ENCODE measurements at places on chromosomes 5 and 9.
A peak's percentile ranks its signal among the peaks of the same experiment; 100 is the strongest.

- DNase-seq, result no peak
Observed at GRCh38 chr5:61866930-61867329, 439.1 kb upstream of the KIF2A start.

DNA sequence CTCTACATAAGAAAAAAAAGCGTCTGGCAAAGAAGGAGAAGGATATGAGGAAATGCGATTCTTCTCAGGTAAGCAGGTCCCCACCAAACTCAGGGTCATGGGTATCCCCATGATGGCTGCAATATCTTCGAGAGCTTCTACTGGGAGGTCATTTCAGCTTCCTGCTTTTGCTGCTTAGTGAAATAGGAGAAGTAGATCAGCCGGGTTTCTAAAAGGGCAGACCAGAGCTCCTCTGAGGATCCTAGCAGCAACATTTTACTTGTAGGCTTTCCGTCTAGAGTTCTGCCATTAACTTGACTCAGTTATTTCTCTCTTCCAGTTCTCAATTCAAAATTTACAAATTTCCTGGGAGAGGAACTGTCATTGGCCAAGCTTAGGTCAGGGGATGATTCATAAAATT is 134.7 kb downstream of the DPYSL3 start:
- DNase-seq, result no peak

DNA sequence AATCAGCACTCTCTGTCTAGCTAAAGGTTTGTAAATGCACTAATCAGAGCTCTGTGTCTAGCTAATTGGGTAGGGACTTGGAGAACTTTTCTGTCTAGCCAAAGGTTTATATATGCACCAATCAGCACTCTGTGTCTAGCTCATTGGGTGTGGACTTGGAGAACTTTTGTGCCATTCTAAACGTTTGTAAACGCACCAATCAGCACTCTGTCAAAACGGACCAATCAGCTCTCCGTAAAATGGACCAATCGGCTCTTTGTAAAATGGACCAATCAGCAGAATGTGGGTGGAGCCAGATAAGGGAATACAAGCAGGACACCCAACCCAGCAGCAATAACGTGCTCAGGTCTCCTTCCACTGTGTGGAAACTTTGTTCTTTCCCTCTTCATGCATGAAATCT is 298.6 kb upstream of the PTPRD start:
- DNase-seq, result no peak

- no peak for DNase-seq
Observed at GRCh38 chr5:4532705-4533080, 607.4 kb upstream of the ADAMTS16 start.

GRCh38 chr5:52469420-52469819 is 318.3 kb upstream of the ITGA1 start:
- DNase-seq, result no peak

- DNase-seq, result no peak
Observed at GRCh38 chr9:106972082-106972481, 109.1 kb downstream of the ZNF462 start.

DNA sequence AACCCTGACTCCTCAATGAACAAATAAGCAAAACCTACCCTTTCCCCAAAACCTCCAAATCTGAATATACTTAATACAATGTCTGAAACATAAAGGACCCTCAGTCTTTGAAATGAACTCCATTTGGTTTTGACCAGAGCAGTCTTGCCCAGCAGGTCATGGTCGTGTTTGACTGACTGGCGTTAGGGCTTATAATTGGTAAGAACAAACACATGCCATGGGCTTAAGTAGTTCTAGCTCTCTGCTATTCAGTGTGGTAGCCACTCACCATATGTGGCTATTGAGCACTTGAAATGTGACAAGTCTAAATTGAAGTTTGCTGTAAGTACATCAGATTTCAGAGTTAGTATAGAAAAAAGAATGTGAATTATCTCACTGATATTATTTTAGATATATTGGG is 42.1 kb downstream of the LRRTM2 start:
- DNase-seq, result no peak

DNA sequence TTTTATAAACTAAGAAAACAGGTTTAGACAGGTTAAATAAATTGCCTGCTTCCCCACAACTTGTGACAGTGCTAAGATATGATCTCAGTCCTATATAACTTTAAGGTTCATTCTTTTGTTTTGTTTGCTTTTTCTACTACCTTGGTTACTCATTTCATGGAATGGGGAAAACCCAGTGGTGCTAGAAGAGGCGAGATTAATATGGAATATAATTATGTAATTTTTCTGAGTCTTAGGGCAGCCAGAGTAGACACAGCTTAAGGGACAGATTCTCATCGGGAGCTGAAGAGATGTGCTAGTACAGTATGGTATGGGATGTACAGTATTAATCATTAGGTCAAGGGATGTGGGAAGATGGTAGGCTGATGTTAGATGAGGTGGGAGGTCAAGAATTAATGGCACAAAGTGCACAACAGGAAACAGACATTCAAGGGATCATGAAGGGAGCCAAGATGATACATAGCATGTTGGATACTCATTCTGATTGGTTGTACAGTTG is 6.2 kb downstream of the TRIM32 start:
- DNase-seq, result no peak

- no peak for DNase-seq
Observed at GRCh38 chr9:131324736-131325679, 35.5 kb downstream of the PLPP7 start.

- no peak for DNase-seq
Observed at GRCh38 chr5:90813392-90813791, 254.8 kb downstream of the ADGRV1 start.

DNA sequence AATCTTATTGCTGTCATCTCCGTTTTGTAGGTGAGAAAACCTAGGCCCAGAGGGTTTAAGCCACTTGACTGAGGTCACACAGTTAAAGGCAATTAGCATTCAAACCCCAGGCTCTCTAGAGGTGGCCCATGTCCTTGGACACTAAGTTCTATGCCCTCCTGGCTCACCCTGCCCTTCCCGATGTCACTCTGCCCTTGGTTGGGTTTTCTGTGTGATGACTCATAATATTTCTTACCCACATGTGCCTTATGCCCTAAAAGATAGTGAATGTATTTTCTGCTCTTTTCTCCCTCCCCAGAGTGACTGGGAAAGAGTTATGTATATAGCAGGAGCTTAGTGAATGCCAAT is 174.5 kb upstream of the PITX1 start:
- no peak for DNase-seq

DNA sequence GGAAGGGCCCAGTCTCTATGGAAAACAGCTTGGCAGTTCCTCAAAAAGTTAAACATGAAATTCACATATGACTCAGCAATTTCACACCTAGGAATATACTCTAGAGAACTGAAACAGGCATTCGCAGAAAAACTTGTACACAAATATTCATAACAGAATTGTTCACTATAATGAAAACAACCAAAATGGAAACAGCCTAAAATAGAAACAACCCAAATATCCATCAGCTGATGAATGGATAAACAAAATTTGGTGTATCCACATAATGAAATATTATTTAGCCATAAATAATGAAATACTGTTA is 4.8 kb upstream of the GPR150 start:
- DNase-seq, result no peak

GRCh38 chr9:37747271-37747753 is 6.3 kb upstream of the TRMT10B start:
- DNase-seq, result peak; percentile 66

- DNase-seq, result no peak
Observed at GRCh38 chr5:7425830-7426229, 29.9 kb downstream of the ADCY2 start.

GRCh38 chr5:41526699-41527098 is 16.3 kb upstream of the PLCXD3 start:
- no peak for DNase-seq

DNA sequence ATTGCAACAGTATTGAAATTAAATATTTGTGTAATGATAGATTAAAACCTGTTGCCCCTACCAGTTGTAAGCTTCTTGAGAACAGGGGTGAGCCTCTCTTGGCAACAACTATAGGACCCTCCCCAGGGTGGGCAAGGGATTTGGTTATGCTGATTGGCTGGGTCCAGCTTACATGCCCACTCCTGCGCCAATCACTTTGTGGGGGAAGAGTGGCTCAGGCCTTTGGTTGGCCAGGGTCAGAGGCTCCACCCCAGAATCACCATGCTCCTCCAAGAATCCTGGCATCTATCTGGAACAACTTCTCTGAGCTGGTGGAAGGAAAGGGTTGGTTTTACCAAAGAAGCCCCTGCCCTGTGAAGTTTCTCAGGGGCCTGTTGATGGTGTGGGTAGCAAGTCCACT is 8.6 kb upstream of the PITX1 start:
- DNase-seq, result no peak
